CD8-positive, alpha-beta T cell (primary cell): ENCODE measurements at places on chromosomes 13 and 19.
A peak's percentile ranks its signal among the peaks of the same experiment; 100 is the strongest.

- no peak for DNase-seq
These were observed 8.2 kb downstream of the YIPF2 start for GRCh38 chr19:10920288-10920655.

GRCh38 chr19:2678044-2678671 lies 24.3 kb downstream of the GNG7 start:
- no peak for DNase-seq

- DNase-seq, result no peak
These were observed 40.9 kb downstream of the ZNF846 start for GRCh38 chr19:9727644-9728043.

DNA sequence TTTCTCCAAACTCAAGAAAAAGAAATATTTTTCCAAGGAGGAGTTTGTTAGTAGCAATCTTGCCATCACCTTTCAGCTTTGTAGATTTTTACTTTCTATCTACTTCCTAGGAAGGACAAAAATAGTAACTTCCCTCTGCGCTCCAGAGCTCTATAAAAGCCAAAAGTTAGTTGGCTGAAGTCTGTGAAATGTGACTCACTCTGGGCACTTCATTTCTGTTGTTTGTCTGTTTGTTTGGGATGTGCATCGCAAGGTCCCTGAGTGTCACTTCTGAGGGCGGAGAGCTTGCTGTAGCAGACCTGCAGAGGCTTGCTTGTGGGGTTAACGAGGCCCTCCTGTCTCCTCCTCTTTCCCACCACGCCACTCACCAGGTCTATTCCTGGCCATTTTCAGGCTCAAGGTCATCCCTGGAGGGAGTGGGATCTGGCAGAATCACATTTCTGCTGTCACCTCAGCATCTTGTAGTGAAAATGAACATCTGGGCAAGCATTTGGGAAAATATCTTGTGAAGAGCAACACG lies 307.6 kb downstream of the GPC6 start:
- no peak for DNase-seq

DNA sequence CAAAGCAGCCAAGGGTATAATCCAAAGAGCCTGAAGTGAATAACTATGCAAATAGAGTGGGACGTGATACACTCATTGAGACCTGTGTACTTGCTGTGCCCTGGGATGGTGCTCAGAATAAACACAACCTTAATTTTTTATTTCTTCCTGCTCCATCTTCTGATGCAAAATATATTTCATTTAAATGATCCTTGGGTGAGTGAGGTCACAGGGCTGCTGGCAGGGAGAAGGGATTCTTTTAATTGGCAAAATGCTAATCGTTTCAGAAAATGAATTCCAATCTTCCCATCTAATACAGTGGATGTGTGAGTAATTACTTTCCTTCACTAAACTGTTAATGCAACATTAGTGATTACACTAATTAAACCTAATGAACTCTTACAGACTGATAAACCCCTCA lies 63.5 kb downstream of the SIAH3 start:
- no peak for DNase-seq

- no peak for DNase-seq
These were observed 156.8 kb downstream of the RGCC start for GRCh38 chr13:41613984-41614661.

- DNase-seq, result no peak
These were observed 55.2 kb downstream of the ELF1 start for GRCh38 chr13:40963927-40964326.

- DNase-seq, result no peak
These were observed 136.9 kb upstream of the SOX21 start for GRCh38 chr13:94849254-94849653.

GRCh38 chr19:19385131-19385895 lies 20.2 kb upstream of the GATAD2A start:
- DNase-seq, result peak; percentile 99

GRCh38 chr13:33817513-33817900 lies 442 bp upstream of the RFC3 start:
- DNase-seq, result no peak

DNA sequence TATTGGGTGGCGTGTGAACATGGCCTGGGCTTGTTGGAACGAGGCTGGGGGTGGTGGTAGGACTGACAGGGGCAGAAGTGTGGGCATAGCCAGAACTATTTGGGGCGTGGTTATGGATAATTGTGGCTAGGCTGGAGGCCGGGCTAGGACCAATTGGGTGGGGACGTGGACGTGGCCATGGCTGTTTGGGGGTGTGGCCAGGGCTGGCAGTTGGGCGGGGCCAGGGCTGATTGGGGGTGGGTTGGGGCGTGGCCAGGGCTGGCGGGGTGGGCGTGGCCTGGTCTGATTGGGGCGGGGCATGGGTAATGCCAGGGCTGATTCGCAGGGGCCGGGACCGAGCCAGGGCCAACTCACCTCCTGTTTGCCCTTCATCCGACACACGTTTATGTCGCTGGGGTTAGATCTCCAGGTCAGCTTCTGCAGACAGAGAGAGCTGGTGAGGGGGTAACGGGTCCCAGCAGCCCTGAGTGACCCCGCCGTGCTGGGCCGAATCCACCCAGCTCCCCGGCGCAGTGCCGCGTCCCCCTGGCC lies 2.8 kb downstream of the SEMA6B start:
- no peak for DNase-seq

GRCh38 chr19:7145494-7145893 lies 76.0 kb downstream of the ZNF557 start:
- DNase-seq, result no peak

DNA sequence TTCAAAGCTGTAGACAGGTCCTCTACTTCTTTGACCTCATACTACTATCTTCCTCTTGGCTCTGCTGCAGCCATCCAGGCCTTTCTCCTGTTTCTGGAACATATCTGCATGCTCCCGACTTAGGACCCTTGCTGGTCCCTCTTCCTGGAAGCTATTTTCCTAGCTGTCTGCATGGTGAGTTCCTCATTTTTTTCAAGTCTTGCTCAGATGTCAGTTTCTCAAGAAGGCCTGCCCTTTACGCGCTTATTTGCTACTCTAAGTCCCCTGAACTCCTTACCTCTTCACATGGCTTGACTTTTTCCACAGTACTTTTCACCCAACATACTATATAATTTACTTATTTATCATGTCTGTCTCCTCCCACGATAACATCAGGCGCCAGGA lies 31.4 kb downstream of the DNAJC3 start:
- no peak for DNase-seq

DNA sequence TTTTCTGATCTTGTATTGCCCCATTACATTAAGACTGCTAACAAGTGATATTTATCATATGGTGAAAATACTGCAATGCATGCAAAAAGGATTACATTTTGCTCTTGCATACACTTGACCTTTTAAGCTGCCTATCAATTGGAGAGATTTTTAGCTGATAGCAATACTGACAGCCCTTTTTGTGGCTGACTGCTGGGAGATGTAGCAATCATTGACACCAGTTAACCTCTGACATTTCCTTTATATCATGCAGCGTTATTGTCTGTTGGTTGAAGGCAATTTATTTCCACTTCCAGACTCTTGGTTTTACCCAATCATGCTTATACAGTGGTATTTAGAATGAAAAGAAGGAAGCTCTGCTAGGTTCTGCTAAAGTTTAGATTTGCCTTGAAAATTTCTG lies 364.0 kb downstream of the LMO7 start:
- no peak for DNase-seq

GRCh38 chr19:17327654-17328516 lies 6.8 kb downstream of the ANO8 start:
- no peak for DNase-seq

GRCh38 chr13:78602561-78603239 lies 652 bp downstream of the POU4F1 start:
- no peak for DNase-seq

- DNase-seq, result no peak
These were observed at the start of gene SULT2B1 for GRCh38 chr19:48551437-48552302. Gene SULT2B1, plus strand, starts transcription at chr19:48552172. Its CDS starts 81 bp downstream, at chr19:48552253.

- DNase-seq, result no peak
These were observed 21.5 kb downstream of the ELL start for GRCh38 chr19:18500376-18500775.

DNA sequence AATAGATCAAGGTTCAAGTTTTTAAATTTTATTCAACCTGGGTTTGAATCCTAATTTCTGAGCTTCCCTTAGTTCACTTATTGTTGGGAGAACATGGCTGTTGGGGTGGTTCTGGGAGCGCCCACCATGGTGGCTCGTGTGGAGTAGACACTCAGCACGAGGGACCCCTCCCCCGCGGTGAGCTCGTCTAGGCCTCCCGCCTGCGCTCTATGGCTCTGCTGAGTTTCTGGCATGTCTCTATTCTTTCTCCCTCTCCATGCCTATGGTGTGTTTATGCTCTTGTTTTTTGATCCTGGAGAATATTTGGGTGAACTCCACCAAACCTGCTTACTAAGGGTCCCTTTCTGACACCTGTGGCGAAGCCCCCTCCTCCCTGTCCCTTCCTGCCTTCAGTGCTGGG lies 1.6 kb upstream of the EPN1 start:
- DNase-seq, result no peak

GRCh38 chr13:77528834-77529500 lies 6.5 kb upstream of the SCEL start:
- no peak for DNase-seq

DNA sequence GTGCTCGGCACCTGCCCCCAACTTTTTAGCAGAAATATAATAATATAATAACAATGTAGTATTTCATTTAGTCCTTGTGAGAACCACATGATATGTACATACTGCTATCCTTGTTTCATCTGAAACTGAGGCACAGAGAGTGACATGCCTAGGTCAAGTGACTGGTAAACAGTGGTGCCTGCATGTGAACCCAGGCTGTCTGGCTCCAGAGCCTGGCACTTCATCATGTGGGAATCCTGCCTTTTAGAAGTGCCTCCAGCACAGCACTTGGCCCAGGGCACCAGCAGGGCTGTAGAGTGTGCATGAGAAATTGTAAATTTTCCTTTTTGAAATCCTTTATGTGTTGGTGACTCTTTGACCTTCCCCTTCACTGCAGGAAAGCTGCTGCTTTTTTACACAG lies 27.4 kb downstream of the PRAM1 start:
- no peak for DNase-seq

- DNase-seq, result no peak
These were observed 25.1 kb upstream of the CD70 start for GRCh38 chr19:6616011-6616410.

DNA sequence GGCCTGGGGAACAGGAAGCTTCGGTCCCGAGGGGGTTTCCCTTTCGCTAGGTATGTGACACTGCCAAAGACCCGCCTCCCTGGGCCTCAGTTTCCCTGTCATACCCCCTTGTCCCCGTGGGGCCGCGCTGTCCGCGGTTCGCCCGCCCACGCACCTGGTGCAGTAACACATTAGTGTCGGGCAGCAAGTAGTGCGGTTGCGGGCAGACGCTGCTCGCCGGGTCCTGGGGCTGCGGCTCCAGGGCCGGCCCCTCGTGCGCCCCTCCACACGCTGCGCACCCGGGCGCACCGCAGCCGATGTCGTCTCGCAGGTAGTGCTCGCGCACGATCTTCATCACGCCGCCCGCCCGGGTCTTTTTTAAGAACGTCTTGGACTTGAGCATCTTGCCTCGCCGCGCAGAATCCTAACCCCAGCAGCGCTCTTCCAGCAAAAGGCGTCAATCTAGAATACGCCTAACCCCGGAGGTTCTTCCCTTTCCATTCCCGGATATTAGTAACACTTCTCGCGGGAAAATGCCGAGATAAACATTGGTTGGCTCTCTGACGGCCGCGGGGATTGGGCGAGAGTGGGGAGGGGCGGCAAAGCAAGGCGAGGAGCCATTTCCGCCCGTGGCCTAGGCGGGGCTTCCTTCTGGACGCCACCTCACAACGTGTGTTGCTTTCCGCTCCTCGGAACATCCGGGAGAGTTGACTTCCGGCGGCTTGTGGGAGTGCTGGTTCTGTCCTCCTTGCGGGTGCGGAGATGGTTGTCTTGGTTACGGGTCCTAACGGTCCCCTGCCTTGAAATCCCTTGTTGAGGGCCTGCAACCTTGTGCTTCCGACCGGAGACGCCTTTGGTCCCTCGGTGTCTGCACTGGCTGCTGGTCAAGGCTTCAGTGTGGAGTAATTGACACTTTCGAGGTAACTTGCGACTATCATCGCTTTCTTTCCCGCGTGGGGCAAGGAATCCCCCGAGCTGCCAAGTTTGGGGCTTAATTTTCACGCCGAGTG lies at the start of the genes DIS3 and PIBF1:
TSS of gene DIS3 (minus strand) at position 450 of the 989 bp plus-strand sequence. CDS start at position 382, 68 bp downstream.
TSS of gene PIBF1 (plus strand) at position 683 of the 989 bp plus-strand sequence. CDS start 1,337 bp downstream, outside the sequence.
- peak; percentile 90 for DNase-seq

GRCh38 chr19:42174958-42175734 lies 42.3 kb downstream of the DEDD2 start:
- no peak for DNase-seq

- DNase-seq, result no peak
These were observed 367 bp downstream of the MFSD12 start for GRCh38 chr19:3556978-3557460.

- DNase-seq, result no peak
These were observed 38.0 kb upstream of the C13orf42 start for GRCh38 chr13:51148952-51149573.

GRCh38 chr13:80055847-80056246 lies 285.1 kb downstream of the SPRY2 start:
- DNase-seq, result no peak

DNA sequence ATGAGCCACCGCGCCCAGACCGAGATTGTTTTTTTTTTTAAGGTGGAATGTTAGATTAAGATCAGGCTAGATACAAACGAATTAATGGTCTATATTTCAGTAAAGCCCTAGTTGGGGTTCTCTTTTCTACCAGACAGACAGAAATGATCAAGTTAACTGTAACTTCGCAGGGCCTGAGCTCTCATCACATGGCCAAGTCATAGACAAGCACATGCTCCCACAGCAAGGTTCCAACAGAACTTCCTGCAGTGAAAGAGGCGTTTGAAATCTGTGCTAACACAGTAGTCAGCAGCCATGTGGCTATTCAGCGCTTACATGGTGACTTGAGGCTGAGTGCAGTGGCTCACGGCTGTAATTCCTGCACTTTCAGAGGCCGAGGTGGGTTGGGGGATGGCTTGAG lies 34.7 kb upstream of the SEMA6B start:
- DNase-seq, result no peak

DNA sequence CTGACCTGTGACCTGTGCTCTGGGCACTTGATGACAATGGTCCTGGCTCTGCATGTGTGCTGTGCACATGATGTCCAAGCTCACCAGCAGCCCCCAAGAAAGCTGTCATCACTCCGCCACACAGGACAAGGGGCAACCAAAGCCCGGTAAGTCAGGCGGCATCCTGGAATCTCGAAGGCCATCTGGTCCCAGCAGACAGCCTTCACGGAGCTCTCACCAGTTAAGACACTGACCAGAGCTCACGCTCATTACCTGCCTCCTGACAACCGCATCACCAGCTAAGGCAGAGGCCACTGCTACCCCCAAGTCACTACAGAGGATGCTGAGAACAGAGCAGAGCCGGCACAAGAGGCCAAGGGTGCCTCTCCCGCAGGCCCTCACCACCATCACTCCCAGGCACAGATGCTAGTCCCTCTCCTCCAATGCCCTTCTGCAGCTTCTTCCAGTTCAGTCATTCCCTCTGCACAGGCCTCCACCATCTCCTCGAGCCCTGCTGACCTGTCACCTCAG lies 10.6 kb downstream of the PPP6R1 start:
- DNase-seq, result no peak

- peak; percentile 69 for DNase-seq
These were observed at the start of gene NDFIP2 for GRCh38 chr13:79480954-79481684. Gene NDFIP2, plus strand, starts transcription at chr13:79481155. Its CDS starts 49 bp downstream, at chr13:79481204.

DNA sequence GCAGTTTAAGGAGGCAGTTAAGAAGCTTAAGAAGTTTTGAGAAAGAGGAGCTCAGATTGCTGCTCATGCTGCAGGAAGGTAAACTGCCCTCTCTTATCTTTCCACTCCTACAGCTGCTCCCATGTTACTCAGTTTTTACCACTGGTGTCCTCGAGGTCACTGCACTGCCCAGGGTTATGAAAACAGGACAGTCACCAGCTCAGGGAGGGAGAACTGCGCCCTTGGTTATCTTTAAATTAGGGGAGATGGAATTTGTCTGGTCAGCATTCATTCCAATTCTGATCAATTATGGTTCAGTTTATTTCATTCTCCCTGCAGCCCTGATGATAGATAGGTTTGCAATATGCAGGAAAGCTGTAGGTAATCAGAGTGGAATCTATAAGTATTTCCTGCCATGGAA lies 10.8 kb upstream of the SLC46A3 start:
- DNase-seq, result no peak
